ENCODE measurements at places on chromosomes 11 and 22. TPM values are rescaled to one million over a fixed set of nuclear protein-coding genes. Genes with fewer than 3 reads are reported as not detected.
A peak's percentile ranks its signal among the peaks of the same experiment; 100 is the strongest.

GRCh38 chr22:41833369-41834004, 582 bp downstream of the SREBF2 start:
- no peaks in the 10 kb centered on the region for H3K4me1 ChIP-seq
- no peak for DNase-seq
- peaks cover 3% of the 10 kb centered on the region for H3K36me3 ChIP-seq
- peak overlapping the region; percentile 83 for H3K4me3 ChIP-seq

KCNK4 gene
- total RNA-seq = not detected

DNA sequence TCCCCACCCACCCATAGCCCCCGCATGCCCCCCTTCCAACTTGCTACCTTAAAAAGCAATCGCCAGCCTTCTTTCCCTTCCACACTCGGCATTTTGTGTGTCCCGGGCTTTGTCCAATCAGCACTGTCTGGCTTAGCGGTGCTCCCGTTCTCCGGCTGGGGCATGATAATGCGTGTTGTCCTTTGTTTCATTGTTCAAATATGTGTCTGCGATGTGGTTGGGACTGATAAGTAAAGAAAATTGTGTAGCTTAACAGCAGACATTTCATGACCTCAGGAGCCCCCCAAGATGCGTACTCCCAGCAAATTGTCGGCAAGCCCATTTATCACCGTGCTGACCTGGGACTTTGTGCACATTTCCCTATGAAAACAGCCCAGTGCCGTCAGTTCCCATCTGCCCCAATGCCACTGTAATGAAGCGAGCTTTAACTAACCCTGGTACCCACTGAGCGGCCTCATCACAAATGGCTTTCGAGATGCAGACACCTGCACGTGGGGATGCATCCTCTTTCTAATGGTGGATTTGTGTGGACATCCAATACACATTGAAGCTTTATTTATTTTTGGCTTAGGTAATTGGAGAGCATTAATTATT, 167.0 kb upstream of the E2F8 start:
- peaks cover 6% of the 10 kb centered on the region for H3K27me3 ChIP-seq
- no peaks in the 10 kb centered on the region for H3K36me3 ChIP-seq
- no peak overlapping the region for H3K4me3 ChIP-seq
- DNase-seq = no peak
- H3K27ac ChIP-seq = no peak overlapping the region

RAB36 gene
- total RNA-seq = 2.5 TPM

DNA sequence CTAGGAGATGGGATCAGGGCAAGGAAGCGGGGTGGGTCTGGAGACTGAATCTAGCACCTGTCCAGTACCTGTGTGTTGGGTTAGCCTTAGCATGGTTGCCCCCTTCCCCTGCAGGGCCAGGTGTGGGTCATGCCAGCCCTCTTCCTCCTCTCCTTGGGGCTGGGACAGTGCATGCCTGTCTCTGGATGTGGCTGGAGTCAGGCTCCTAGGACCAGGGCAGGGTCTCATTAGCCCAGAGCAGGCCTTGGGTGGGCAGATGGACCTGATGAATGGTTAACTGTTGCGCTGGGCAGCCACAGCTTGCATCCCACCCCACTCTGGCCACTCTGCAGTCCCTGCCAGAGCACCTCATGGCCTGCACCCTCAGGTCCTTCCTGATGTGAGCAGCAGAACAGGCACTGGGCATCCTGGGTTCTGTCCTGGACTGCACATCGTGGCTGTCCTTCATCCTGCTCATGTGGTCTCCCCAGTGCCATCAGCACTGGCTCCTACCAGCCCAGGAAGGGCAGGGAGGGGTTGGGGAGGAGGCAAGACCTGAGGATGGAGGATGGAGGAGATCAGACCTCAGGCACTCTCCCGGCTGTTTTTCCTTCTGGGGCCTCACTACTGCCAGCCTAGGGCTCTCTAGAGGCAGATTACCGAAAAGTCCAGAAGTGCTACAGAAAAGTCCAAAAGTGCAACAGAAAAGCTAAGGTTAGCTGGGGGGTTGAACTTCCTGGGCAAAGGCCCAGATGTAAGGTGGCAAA, 12.8 kb upstream of the CHRM1 start:
- no peaks in the 10 kb centered on the region for H3K36me3 ChIP-seq
- H3K4me3 ChIP-seq = no peak overlapping the region
- no peak overlapping the region for H3K27ac ChIP-seq
- DNase-seq = no peak

GRCh38 chr11:46450846-46451477, 59.4 kb upstream of the CHRM4 start:
- H3K4me1 ChIP-seq = peaks cover 5% of the 10 kb centered on the region
- no peak overlapping the region for H3K4me3 ChIP-seq
- H3K27ac ChIP-seq = no peak overlapping the region
- no peaks in the 10 kb centered on the region for H3K27me3 ChIP-seq
- DNase-seq = peak; percentile 26
- no peaks in the 10 kb centered on the region for H3K36me3 ChIP-seq

ELMOD1 gene
- 0.18 TPM for total RNA-seq

DDX25 gene
- total RNA-seq = not detected

PRG3 gene
- total RNA-seq = not detected

DNA sequence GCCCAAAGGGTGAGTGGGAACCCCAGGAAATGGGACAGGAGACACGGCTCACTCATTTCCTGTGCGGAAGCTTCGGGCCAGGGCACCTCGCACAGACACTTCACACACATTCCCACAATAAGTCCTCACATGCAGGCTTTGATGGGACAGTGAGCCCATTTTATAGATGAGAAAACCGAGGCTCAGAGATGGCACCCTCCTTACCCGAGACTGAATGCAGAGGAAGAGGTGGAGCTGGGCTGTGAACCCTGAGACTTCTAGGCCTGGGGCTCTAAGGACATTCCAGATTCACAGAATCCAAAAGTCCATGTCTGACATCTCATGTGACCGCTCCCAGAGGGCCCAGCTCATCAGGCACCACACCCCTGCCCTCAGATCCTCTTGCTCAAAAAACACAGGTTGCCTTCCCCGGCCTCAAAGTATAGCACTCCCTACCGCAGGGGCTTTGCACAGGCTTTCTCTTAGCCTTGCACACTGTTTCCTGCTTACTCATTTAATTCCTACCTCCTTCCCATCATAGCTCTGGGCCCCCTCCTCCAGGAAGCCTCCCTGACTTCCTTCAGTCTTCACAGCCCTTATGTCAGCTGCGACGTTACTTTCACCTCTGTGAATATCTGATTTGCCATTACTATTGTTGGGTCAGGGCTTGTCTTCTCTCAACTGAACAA, 57.1 kb upstream of the TCF20 start:
- H3K4me1 ChIP-seq = no peaks in the 10 kb centered on the region
- no peak for DNase-seq
- no peak overlapping the region for H3K4me3 ChIP-seq
- no peak overlapping the region for H3K27ac ChIP-seq

GRCh38 chr22:29817724-29818123, 20.4 kb downstream of the ASCC2 start:
- H3K27ac ChIP-seq = no peak overlapping the region
- peaks cover 41% of the 10 kb centered on the region for H3K36me3 ChIP-seq
- H3K27me3 ChIP-seq = no peaks in the 10 kb centered on the region
- H3K4me1 ChIP-seq = peaks cover 4% of the 10 kb centered on the region
- H3K4me3 ChIP-seq = no peak overlapping the region

DNA sequence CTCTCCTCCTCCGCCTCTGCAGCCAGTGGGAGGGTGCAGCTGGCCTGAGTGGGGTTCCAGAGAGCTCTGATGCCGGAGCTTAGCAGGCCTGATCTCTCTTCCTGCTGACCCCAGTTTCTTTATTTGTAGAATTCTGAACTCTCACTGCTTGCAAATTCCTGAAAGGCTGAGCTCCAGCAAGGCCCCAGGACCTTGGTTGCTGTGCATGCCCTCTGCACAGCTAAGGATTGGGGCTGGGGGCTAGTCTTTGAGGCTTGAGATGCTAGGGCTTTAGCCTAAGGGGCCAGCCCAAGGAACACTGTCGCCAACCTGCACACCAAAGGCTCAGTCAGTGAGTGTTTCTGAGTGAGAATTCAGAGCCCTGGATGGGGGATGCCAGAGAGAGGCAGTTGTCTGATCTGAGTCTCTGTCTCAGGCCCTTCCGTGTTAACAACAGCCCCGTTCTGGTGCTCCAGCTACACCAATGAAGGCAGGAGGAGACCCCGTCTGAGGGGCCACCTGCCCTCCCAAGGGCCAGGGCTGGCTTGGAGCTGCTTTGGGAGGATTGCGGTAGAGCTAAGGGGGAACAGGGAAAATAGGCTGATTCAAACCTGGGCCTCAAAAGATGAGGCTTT, 106.0 kb upstream of the LMO1 start:
- no peak overlapping the region for H3K27ac ChIP-seq
- no peaks in the 10 kb centered on the region for H3K36me3 ChIP-seq
- H3K27me3 ChIP-seq = peaks cover 3% of the 10 kb centered on the region
- no peaks in the 10 kb centered on the region for H3K4me1 ChIP-seq

C22orf23 gene
- total RNA-seq = 0.28 TPM

RASD2 gene
- total RNA-seq = under 0.01 TPM

SAC3D1 gene
- 2.9 TPM for total RNA-seq

MRGPRX4 gene
- under 0.01 TPM for total RNA-seq

SLC1A2 gene
- 0.56 TPM for total RNA-seq

DNA sequence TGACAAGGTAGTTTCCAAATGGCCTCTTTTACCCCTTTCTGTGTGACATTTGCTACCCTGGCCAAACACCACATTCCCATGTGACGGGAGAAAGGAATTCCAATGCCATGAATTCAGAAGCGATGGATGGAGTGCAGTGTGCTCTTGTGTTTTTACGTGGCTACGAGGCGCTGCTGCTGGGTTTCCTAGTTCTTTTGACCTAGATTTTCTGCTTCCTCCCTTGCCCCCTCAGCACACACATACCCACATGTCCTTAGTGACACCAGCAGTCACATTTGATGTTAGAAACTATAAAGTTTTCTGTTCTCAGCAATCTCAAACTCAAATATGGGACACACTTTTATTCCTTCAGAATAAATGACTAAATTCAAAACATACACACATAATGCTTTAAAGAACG, 7.8 kb upstream of the TMA7B start:
- H3K27me3 ChIP-seq = peaks cover 39% of the 10 kb centered on the region
- no peaks in the 10 kb centered on the region for H3K36me3 ChIP-seq
- no peak overlapping the region for H3K4me3 ChIP-seq

GRCh38 chr22:30918761-30919160, 49.8 kb downstream of the MORC2 start:
- H3K4me3 ChIP-seq = no peak overlapping the region
- no peak for DNase-seq
- H3K27ac ChIP-seq = no peak overlapping the region
- H3K4me1 ChIP-seq = no peaks in the 10 kb centered on the region
- H3K27me3 ChIP-seq = no peaks in the 10 kb centered on the region

GRCh38 chr11:70715166-70715951, 317.0 kb downstream of the CTTN start:
- H3K4me1 ChIP-seq = no peaks in the 10 kb centered on the region
- no peaks in the 10 kb centered on the region for H3K36me3 ChIP-seq
- H3K27me3 ChIP-seq = peaks cover 4% of the 10 kb centered on the region
- no peak for DNase-seq
- H3K27ac ChIP-seq = no peak overlapping the region

PDGFB gene
- total RNA-seq = not detected

- H3K4me1 ChIP-seq = peaks cover 3% of the 10 kb centered on the region
- H3K27me3 ChIP-seq = no peaks in the 10 kb centered on the region
- H3K27ac ChIP-seq = no peak overlapping the region
Observed at GRCh38 chr22:21726650-21727049, 8.9 kb downstream of the YPEL1 start.

DNA sequence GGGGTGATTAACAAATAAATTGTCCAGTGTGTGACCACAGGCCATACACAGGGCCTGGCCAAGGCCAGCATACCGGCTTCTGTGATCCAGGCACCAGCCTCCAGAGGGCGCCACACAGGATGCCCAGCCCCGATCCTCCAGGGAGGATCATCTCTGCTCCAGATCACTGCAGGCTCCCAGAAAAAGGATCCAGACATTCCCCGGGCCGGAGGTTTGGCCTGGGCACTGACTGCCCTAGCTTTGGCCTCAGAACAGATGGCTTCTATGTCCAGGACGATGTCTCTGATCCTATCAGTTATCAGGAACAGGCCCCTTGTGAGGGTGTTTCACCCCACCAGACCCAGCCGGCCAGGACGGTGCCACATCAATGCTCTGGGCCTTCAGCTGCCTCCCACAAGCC, 74.5 kb upstream of the LMO1 start:
- no peaks in the 10 kb centered on the region for H3K4me1 ChIP-seq
- no peaks in the 10 kb centered on the region for H3K36me3 ChIP-seq
- no peak overlapping the region for H3K4me3 ChIP-seq
- H3K27me3 ChIP-seq = peaks cover 3% of the 10 kb centered on the region
- peak; percentile 12 for DNase-seq

DNA sequence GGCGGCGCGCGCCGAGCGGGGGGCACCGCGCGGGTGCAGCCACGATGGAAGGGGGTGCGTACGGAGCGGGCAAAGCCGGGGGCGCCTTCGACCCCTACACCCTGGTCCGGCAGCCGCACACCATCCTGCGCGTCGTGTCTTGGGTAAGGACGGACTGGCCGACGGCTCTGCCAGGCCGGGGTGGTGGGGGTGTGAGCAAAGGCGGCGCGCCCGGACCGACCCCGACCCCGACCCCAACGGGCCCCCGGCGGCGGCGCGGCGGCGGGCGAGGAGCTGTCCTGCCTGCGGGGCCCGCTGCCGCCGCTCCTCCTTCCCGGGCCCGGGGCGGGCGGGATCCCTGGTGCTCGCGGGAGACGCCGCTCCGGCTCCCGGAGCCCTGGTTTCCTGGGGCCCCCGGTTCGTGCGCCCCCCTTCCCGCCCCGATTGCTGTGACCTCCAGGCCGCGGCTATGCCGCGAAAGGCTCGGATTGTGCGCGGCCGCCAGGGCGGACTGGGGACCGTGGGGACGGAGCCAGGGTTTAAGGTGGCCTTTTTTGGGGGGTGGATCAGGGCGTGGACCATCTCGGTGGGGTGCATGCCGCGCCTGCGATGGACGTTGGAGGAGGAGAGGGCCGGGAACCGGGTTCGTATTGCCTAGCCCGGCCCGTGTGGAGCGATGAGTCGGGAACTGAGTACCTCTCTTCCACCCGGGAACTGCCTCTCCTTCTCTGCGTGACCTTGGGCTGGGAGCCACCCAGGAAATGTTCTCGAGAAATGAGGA, at the start of gene SYNGR1:
Gene SYNGR1, plus strand, starts transcription at position 25 of the 760 bp plus-strand sequence. Its CDS starts 20 bp downstream, at position 45.
- H3K4me1 ChIP-seq = peaks cover 15% of the 10 kb centered on the region
- H3K36me3 ChIP-seq = no peaks in the 10 kb centered on the region
- no peak for DNase-seq
- peak within 1 kb of the TSS; percentile 80 for H3K4me3 ChIP-seq
- H3K27ac ChIP-seq = peak within 1 kb of the TSS; percentile 54

- no peak overlapping the region for H3K4me3 ChIP-seq
- peaks cover 67% of the 10 kb centered on the region for H3K36me3 ChIP-seq
- H3K27ac ChIP-seq = no peak overlapping the region
- no peaks in the 10 kb centered on the region for H3K4me1 ChIP-seq
- no peaks in the 10 kb centered on the region for H3K27me3 ChIP-seq
Observed at GRCh38 chr22:46701262-46701661, 36.8 kb downstream of the CERK start.

DNA sequence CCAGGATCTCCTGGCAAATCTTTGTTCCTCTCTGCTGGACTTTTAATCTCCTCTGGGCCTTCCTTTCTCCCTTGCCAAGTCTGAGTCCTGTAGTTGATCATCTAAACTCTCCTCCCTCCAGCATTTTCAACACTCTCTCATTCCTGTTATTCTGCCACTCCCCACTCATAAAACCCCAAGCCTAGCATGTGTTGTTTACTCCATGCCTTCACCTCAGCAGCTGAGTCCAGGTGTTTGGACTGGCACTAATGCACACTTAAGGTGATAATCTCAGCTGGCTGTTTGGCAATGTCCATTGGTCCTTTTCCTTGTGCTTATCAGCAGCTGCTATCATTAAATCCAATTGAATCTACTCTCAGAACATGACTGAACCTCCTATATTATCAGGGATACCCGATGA, 876.8 kb upstream of the TENM4 start:
- no peaks in the 10 kb centered on the region for H3K27me3 ChIP-seq
- H3K36me3 ChIP-seq = no peaks in the 10 kb centered on the region
- no peaks in the 10 kb centered on the region for H3K4me1 ChIP-seq
- DNase-seq = no peak
- H3K27ac ChIP-seq = no peak overlapping the region
- no peak overlapping the region for H3K4me3 ChIP-seq

HEPN1 gene
- total RNA-seq = not detected
